Femur (tissue), 1 donor: ENCODE measurements at places on chromosomes 6 and 20.

DNA sequence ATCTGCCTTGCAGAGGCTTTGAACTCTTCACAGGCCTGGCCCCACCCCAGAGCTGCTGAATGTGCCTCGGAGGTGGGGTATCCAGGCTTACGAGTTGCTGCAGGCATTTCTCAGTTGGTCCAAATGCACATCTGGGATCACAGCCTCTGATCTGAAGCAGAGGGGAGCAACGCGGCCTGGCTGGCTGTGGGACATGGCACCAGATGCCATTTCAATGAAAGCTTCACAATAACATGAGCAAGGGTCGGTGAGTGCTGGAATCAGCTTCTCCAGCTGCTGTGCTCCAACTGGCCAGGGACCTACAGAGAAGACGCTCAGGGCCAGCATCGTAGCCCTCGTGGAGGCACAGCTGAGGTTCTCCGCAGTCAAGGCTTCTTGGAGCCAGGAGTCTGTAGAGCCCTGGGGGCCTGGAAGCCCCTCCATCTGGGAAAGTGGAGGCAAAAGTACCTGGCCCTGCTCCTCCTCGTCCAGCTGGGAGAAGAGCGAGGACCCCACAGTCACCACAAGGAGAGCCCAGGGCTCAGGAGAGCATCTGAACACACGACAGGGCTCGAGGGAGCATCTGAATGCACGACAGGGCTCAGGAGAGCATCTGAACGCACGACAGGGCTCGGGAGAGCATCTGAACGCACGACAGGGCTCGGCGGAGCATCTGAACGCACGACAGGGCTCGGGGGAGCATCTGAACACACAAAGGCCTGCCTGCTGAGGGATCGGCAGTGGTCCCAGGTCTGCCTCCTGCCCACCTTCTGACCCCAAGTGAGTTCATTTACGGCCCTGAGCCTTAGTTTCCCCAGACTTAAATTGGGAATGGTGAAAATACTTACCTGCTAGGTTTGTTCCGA is 165.2 kb downstream of the DLL1 start:
- DNase-seq: peak; percentile 13

DNA sequence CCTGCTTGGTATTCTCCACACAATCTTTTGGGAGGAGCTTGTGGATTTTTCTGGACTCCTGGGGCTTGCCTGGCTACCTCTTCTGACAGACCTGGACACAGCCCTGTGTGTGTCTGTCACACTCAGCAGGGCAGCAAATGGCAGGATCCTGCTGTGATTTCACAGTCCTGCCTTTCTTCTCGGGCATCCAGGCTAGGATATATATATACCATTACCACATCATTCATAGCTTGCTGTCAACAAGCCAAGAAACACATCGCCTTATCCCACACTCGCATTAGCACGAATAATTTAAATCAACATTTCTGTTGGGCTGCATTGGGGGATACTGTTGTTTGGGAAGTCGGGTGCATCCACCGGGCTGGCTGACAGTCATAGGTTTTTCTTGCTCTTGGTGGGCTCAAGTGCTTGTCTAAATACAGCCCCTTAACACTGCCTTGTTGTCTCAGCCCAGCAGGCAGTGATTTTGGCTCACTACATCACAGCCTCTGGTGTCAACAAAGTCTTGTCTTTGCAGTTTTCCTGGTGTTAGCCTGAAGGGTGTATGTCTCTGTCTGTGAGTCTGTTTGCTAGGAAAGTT is 154.9 kb upstream of the FERMT1 start:
- peak; percentile 31 for DNase-seq

DNA sequence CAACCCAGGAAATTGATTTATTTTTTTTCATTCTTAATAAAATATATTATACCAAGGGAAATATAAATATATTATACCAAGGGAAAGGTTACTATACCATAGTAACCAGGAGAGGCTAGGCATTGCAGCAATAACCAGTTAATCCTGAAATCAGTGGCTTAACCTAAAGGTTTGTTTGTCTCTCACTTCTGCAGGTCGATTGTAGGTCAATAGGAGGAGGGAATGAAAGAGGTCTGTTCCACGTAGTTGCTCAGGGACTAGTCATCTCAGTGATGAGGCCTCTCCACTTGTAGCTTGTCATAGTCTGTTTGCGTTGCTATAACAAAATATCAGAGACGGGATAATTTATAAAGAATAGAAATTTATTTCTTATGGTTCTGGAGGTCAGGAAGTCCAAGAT is 168.0 kb downstream of the GJA1 start:
- no peak for DNase-seq

GRCh38 chr20:60137657-60138245 is 179.5 kb downstream of the CDH26 start:
- DNase-seq: no peak

DNA sequence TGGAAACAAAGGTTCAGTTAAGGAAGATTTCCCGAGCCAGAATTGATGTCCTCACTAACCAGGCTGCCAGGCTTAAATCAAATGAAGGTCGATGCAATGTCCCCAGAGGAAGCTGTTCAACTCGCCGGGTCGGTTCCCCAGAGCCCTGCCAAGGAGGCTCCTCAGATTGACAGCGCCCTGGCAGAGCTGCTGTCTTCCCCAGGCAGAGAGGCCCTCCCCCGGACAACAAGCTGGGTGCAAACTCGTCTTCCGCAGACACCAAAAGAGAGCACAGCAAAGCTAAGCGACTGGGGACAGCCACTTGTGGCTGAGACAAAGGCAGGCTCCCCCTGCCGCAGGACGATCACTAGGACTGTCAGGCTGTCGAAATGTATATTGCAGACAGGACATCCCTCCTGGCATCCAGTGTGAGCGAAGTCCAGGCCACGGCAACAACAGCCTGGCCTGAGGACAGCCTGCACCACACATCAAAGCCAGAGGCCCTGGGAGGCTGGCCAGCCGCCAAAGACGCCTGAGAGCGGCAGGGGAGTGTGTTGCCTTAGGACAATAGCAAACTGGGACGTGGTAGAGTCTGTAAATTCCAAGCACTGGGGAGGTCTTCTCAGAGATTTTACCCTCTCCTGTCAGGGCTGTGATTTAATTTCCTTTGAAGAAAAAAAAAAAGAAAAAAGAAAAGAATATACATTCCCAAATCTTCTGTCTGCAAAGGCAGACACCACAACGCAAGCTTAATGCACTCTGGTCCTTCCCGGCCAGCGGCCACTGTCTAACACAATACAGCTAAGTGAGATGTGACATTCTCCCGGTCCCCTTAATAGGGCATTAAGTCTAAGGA is 99.1 kb downstream of the HIVEP2 start:
- peak; percentile 90 for DNase-seq

- DNase-seq: no peak
Measured at GRCh38 chr6:33170176-33171015, 21.9 kb downstream of the COL11A2 start.

- peak; percentile 40 for DNase-seq
Measured at GRCh38 chr6:107806691-107807090, 17.4 kb downstream of the SCML4 start.

GRCh38 chr6:12718015-12718414 is 1.4 kb downstream of the PHACTR1 start:
- no peak for DNase-seq

DNA sequence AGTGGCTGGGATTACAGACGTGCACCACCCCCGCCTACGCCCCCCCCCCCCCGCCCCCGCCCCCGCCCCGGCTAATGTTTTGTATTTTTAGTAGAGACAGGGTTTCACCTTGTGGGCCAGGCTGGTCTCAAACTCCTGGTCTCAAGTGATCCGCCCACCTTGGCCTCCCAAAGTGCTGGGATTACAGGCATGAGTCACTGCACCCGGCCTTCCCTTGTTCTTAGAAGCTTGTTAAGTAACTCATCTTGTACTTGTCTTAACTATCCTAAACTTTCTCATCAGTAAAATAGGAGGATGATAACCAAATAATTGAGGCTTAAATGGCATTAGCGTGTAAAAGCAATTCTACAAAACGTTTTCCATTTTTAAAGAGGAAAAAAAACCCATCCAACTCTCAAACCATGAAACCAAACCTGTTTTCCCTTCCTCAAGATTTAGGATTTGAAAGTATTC is 4.2 kb downstream of the CDYL start:
- DNase-seq: no peak

- DNase-seq: no peak
Measured at GRCh38 chr20:19528286-19529030, 229.6 kb upstream of the RIN2 start.

DNA sequence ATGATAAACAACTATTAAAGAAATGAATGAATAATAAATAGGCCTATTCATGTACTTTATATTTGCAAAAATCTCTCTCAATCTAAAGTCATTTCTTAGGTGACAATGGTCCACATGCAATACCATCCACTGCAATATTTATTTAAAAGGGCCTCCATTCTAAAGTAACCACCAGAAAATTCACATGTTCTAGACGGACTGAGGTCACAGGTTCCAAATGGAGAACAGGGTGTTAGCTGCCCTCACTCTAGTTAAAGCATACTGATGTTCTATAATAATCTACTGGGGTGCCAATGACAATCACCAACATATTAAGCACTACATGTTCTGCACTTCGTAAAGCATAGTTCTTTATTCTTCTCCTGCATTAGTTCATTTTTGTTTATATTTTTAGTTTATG is 1.2 kb downstream of the HBS1L start:
- no peak for DNase-seq

- DNase-seq: no peak
Measured at GRCh38 chr6:2549834-2550233, 200.9 kb downstream of the MYLK4 start.

- no peak for DNase-seq
Measured at GRCh38 chr6:146881228-146882181, 282.7 kb downstream of the ADGB start.

DNA sequence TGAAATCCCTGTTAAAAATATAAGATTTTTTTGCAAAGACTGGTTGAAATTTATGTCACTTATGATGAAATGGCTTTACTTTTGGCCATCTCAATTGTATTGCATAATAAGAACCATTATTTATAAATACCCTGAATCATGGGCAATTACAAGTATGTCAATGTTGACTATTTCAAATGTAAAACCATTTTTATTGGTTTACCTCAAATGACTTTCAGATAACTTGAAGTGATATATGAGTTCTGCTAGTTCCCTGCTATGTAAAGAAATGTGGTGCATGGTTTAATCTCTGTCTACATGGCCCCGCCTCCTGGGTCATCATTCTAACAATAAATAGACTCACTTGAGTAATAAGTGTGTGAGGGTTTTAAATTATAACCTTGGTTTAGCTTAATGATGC is 275.6 kb upstream of the PREP start:
- DNase-seq: no peak

GRCh38 chr6:125224231-125224861 is 70.8 kb downstream of the TPD52L1 start:
- DNase-seq: no peak

DNA sequence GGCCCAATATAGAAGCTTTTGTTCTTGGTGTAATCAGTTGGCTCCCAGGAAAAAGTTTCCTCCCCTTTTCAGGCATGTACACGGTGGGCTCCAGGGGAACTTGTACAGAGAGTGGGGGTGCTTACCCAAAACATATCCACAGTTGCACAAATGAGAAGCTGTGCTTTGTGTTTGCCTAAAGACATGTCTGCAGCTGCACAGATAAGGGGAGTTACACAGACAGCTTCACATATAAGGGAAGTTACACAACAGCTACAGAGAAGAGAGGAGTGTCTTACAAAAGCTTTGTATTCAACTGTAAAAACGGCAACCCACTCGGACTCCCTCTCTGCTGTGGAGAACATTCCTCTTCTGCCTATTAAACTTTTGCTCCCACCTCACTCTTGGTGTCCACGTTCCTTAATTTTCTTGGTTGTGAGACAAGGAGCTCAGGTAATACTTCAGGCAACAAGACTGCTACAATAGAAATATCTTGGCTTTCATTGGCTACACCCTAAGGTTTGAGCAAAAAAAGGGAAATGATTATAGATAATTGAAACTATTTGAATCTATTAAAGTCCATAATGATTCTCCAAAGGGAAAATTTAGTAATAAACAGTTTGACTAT is 7.4 kb upstream of the PNRC1 start:
- DNase-seq: no peak

DNA sequence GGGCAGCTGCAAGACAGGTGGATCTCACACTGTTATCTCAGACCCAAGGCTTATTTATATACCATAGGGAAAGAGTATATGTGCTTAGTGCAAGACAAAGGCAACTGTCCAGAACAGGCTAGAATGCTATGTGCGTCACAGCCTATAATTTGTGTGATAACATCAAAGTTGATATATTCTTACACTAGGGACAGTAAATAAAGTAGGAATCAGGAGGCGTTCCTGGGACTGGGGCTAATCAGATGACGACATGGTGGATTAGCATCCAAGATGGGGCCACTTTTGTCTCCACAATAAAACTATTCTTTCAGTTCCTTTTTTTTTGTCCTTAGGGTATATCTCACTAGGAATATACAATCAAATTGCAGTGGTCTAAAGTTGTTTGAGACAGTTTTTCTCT is 54.9 kb upstream of the IER3 start:
- DNase-seq: no peak

DNA sequence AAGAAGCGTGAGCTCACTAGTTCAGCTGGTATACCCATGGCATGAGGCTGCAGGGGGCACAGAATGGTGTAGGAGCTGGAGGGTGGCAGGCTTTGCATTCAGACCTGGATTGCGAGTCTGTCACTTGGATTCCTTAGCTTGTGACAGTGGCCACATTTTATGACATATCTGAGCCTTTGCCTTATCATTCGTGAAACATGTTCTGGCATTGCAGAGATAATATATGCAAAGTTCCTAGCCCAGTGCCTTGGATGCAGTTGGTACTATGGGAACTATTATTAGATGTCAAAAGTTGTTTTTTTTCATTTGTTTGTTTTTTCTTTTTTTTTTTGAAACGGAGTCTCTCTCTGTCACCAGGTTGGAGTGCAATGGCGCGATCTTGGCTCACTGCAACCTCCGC is 230.7 kb upstream of the PRDM1 start:
- no peak for DNase-seq

- DNase-seq: no peak
Measured at GRCh38 chr6:116963972-116964371, 86.9 kb downstream of the RFX6 start.

DNA sequence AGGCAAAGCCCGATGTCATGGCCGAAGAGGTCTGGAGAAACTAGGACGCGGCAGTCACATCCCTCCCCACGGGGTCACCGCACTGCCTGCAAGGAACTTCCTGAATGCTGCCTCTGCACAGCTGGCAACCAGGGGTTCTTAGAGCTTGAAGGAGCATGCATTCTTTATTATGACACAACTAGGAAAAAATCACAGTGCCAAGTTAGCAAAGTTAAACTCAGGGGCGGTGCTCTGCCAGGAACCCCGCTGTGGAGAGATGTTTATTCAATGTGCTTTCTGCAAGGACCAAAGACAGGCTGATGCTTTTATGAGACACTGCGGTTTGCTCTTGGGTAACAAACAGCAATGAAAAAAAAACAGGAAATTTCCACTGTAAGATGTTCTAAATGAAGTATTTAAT is 287.3 kb upstream of the FOXQ1 start:
- DNase-seq: peak; percentile 37

GRCh38 chr6:52749556-52750152 is 13.6 kb downstream of the GSTA2 start:
- DNase-seq: no peak

GRCh38 chr6:115945306-115945705 is 115.4 kb downstream of the FRK start:
- no peak for DNase-seq

DNA sequence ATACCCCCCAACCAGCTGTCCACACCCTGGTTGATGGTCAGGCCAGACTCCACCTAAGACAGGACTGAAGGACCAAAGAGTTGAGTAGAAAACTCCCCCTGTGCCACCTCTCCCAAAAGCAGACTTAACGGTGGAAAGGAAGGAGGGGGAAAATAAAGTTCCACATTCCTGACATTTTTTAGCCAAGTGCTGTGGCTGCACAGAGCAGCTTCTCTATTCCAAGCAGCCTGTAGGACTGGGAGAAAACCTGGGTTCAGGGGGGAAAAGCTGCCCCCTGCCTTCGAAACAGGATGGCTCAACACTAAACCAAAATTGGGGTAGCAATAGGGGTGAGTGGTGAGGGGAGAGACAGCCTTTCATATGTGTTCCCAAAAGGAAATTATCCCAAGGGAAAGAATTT is 3.6 kb downstream of the TRAM2 start:
- DNase-seq: no peak
